Left lung (tissue), 14 donors: ENCODE measurements at places on chromosomes 1 and 21. TPM values are rescaled to one million over a fixed set of nuclear protein-coding genes. Genes with fewer than 3 reads are reported as not detected.
A peak's percentile ranks its signal among the peaks of the same experiment; 100 is the strongest.

The KRTAP24-1 gene
- not detected for polyA plus RNA-seq

The ZYG11A gene
- 0.09 TPM for polyA plus RNA-seq

The OR10Z1 gene
- polyA plus RNA-seq = 0.21 TPM

The FMN2 gene
- 1.2 TPM for polyA plus RNA-seq

The LORICRIN gene
- polyA plus RNA-seq = not detected

DNA sequence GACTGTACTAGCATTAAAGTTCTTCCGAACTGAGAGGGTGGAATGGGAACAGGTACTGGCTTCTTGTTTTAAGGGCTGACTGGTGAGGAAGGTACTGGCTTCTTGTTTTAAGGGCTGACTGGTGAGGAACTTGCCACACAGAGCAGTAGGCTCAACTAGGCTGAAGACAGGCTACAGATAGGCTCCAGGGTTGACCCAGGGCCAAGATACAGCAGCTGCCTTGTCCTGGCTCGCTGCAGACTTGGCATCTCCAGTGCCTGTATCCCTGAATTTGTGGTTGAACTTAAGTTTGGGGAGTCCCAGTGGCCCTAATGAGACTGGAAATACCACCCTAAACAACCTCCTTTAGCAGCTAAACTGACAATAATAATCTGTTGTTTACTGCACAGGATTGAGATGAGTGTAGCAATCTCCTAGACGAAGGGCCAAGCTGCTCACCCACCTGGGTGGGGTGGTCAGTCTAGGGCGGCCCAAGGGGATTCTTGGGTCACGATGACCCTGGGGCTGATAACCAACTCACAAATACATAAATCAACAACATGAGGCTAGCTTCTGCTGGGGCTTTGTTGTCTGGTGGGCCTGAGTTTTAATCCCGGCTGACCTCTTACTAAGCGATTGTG lies 227.1 kb downstream of the DISC1 start:
- DNase-seq = no peak

DNA sequence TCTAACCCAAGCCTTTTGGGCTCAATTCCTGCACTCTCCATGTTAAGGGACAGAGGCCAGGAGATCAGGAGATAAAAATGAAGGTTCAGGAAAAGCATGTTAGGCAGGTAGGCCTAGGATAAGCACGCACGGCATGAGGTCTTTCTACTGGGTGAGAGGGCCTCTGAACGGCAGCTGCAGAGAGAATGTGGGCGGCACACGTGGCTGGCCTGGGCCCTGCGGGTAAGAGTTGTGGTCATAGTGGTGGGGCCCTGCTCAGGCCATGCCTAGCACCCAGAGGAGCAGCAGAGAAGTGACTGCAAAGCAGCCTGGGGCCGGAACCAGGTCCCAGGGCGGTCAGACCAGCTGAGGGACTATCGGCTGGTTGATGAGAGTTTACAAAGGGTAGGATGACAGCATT lies 7.5 kb upstream of the FOXO6 start:
- DNase-seq = no peak

DNA sequence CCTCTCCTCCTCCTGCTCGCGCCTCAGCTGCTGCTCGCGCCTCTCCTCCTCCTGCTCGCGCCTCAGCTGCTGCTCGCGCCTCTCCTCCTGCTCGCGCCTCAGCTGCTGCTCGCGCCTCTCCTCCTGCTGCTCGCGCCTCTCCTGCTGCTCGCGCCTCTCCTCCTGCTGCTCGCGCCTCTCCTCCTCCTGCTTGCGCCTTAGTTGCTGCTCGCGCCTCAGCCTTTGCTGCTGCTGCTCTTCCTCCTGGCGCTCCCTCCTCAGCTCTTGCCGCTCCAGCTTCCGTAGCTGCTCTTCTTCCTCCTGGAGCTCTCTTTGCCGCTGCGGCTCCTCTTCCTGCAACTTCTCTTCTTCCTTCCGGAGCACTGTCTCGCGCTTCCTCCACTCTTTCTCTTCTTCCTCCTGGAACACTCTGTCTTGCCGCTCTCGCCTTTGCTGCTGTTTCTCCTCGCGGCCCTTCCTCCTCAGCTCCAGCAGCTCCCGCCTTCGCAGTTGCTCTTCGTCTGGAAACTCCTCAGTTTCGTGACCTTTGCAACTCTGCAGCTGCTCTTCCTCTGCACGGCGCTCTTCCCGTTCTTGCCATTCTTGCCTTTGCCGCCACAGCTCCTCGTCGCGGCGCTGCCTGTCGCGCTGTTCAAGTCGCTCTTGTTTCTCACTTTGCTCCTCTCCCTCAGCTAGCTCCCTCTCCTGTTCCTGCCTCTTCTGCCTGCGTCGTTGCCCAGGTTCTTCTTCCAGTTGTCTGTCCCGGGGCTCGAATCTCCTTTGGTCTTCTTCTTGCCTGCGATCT lies 3.0 kb downstream of the TCHH start:
- DNase-seq = peak; percentile 31

GRCh38 chr1:61081686-61082310 lies 563 bp upstream of the NFIA start:
- DNase-seq = peak; percentile 85

GRCh38 chr21:29538115-29538514 lies 239.4 kb downstream of the BACH1 start:
- no peak for DNase-seq

GRCh38 chr21:43585924-43586413 lies 73.3 kb downstream of the HSF2BP start:
- peak; percentile 87 for DNase-seq

- DNase-seq = no peak
These were observed 30.4 kb downstream of the TRIT1 start for GRCh38 chr1:39852876-39853275.

DNA sequence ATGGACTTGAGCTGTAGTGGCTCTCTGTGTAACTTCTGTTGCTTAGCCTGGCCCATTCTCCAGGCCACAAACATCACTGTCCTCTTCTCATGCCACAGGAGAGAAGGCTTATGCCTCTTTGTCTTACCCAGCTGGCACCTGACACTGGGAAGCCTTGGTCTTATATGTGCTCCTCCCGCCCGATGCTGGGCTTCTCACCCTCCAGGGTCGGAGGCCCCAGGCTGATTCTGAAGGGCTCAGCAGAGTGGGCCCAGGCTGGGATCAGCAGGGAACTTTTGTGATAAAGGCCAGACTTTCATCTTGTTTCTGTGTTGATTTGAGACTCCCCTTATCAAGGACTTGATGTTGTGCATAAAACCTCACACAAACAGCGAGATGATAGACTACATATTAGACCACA lies 29.8 kb downstream of the TRPM2 start:
- DNase-seq = no peak

DNA sequence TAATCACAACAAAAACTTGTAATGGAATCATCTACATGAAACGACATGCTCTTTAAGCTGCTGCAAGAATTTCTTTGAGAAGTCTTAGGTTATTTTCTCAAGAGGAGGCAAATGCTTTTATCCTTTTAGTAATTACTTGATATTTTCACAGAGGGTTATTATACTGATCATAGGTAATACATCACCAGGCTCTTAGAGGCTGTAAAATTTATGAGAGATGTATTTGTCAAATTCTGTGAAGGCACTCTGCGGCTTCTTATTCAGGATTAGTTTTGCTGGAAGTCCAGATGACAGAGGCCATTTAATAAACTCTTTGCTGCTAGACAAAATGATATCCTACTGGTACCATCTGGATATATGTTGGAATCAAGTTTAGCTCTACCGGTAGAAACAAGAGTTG lies 624.3 kb upstream of the BRINP3 start:
- DNase-seq = no peak

- peak; percentile 75 for DNase-seq
These were observed 8.1 kb downstream of the NCF2 start for GRCh38 chr1:183582021-183582713.

GRCh38 chr1:37477198-37477931 lies 3.0 kb downstream of the ZC3H12A start:
- peak; percentile 33 for DNase-seq

DNA sequence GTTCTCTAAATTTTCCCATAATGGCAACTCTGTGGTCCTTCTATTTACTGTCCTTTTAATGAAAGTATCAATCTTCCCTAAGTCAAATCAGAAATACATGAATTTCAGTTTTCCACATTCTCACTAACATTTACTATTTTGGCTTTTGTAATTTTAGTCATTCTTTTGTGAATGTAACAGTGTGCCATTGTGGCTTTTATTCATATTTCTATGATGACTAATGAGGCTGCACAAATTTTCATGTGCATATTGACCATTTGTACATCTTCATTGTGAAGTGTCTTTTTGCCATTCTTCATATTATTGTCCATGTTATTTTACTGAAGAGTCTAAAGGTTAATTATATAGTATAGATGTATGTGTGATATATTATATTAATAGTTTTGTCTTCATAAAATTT lies 431.0 kb upstream of the BRINP3 start:
- no peak for DNase-seq

DNA sequence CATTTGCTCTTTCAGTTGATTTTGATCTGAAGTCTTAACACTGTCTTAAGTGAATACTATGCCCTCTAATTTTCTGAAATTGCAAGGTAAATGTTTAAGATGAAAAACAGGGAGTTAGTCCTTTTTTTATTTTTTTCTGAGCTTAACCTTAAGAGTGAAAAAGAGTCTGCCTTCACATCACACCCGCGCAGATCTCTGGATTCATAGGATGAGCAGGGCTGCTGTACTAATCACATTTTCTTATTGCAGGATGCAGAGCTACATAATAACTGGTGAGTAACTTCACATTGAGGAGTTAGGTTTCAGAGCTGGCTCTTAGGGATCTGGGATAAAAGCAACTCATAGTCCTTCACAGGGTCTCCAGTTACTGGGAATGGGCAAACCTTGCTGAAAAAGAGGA lies 188.7 kb upstream of the ATP1B1 start:
- no peak for DNase-seq

DNA sequence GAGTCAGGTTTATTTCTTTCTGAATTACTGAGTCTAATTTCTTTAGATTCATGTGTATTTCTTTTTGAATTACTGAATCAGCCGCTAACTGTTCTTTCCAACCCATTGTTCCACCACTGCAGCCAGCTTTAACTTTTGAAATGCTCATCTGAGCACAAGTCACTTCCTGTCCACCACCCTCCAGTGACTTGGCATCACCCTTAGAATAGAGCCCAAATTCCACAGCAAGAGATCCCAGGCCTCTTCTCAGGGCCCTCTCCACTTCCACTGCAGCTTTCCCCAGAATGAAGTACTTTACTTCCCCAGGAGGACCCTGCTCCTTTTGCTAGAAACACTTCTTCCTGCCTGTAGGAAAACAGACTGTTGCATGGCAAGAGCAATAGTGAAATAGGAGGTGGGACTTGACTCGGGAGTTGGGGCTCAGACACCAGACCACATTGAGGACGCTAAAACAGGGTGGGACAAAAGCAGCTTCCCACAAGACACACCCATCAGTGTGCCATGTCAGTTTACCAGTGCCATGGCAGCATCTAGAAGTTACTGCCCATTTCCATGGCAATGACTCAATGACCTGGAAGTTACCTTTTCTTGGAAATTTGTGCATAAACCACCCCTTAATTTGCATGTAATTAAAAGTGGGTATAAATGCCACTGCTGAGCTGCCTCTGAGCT lies 56.5 kb upstream of the ADAR start:
- no peak for DNase-seq

- peak; percentile 36 for DNase-seq
These were observed 7.7 kb upstream of the SDC3 start for GRCh38 chr1:30916296-30916695.

DNA sequence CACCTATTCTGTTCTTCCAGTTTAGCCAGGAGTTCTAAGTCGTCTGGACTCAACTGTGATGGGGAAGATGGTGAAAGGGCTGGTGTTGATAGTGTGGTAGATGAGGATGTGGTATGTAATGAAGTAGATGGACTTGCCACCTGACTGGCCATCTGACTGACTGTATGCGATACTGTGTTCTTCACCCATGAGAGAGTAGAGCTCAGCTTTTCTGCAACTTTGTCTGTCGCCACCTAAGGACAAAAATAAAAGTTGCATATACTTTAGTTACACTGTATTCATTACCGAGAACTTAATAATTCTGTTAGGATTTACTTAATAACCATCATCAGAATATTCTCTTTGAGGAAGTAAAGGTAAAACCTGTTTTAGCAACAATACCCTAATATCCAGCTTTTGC lies 48.5 kb downstream of the EVI5 start:
- no peak for DNase-seq

DNA sequence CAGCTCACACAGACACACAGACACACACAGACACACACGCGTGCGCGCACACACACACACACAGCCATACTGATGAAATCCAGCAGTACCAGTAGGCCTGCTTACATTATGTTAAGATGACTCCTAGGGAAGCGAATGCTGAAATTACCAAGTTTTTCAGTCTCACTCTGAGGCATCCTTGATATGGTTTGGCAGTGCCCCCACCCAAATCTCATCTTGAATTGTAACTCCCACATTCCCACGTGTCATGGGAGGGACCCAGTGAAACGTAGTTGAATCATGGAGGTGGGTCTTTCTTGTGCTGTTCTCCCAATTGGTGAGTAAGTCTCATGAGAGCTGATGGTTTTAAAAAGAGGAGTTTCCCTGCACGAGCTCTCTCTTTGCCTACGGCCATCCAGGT lies 64.1 kb downstream of the TIAM1 start:
- DNase-seq = no peak

DNA sequence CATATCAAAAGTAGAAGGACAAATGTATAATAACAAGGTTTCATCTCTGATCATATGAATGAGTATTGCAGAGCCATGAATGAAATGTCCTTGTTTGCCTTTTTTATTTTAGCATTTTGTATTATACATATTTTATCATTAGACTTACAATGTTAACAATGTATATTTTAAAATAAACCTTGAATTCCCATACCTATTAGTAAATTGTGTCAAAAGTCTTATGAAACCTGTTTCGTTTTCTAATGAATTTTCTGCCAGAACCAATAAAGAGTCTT lies 646 bp downstream of the DNAJB4 start:
- no peak for DNase-seq

- no peak for DNase-seq
These were observed 139.7 kb downstream of the GRIK1 start for GRCh38 chr21:29800056-29800455.

DNA sequence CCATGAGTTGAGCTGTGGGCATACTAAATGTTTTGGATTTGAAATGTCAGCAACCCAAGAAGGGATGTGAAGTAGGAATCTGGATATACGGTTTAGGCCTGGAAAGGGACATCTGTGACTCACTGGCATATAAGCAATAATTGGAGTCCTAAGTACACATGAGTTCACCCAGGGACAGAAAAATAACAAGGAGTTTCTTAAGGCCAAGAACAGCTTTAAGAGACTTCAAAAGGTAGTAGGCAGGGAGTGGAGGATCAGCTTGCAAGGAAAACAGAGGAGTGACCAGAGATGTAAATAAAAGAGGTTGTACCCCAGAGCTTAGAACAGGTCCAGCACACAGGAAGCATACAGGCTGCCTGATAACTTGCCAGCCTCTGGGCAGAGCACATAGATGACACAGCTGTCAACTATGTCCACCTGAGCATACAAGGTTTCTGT lies 28.1 kb downstream of the TMEM50B start:
- no peak for DNase-seq

- no peak for DNase-seq
These were observed 96.8 kb downstream of the NRIP1 start for GRCh38 chr21:14968029-14968428.

- DNase-seq = no peak
These were observed 38.8 kb downstream of the EGLN1 start for GRCh38 chr1:231383159-231383860.

GRCh38 chr1:24294716-24295371 lies 24.3 kb upstream of the GRHL3 start:
- no peak for DNase-seq
